ENCODE measurements at places on chromosomes 2 and 18. TPM values are rescaled to one million over a fixed set of nuclear protein-coding genes. Genes with fewer than 3 reads are reported as not detected.

DNA sequence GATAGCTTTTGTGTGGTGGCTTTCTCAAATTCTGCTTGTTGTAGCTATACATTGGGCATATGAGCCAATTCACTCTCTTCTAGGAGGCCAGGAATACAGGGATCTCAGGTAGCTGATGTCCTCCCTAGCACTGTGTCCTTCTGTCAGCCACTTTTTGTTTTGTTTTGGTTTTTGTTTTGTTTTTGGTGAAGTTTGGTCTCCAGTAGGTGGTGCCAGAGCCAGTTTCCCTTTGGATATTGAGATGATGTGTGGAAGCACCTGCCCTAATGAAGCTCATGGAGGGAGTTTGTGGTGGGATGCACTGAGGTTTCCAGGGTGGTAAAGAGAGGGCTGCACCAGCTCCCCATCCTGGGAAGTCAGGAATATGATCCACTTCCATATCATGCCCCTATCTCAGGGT lies 100.5 kb upstream of the VWC2L start:
- DNase-seq, result no peak

The CIDEA gene
- total RNA-seq, result 1.7 TPM

DNA sequence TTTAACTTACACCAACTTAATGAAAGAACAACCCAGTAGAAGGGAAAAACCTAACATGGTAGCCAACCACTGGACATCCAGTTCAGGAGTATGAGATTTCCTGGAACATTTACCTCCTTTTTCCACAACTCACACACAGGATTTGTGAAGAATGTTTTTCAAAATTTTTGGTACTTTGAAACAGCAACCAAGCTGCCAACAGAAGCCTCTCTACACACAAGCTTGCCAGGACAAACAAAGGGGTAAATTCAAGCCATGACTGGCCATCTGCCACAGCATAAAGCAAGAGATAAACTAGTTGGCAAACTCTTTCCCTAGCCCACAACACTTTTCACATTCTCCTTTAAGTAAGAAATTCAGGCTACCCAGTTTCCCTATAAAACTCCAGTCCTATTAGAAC lies 21.4 kb downstream of the MGAT4A start:
- DNase-seq, result no peak

GRCh38 chr2:138267902-138268254 lies 233.7 kb upstream of the SPOPL start:
- DNase-seq, result no peak

DNA sequence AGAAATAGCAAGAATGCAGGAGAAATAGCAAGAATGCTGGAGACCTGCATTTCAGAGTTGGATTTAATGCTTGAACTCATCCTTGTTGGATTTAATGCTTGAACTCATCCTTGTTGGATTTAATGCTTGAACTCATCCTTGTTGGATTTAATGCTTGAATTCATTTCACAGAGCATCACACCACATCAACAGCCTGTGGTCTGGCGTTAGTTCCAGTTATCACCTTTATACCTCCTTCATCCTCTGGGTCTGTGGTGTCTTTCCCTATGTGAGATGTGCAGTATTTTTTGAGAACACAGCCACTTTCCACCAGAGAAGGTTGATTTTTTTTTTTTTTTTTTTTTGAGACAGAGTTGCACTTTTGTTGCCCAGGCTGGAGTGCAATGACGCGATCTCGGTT lies 546.4 kb upstream of the SOX11 start:
- no peak for DNase-seq

The GRB14 gene
- 22.1 TPM for total RNA-seq

The SLC38A11 gene
- 0.84 TPM for total RNA-seq

GRCh38 chr2:21915201-21915600 lies 791.4 kb downstream of the TDRD15 start:
- no peak for DNase-seq

DNA sequence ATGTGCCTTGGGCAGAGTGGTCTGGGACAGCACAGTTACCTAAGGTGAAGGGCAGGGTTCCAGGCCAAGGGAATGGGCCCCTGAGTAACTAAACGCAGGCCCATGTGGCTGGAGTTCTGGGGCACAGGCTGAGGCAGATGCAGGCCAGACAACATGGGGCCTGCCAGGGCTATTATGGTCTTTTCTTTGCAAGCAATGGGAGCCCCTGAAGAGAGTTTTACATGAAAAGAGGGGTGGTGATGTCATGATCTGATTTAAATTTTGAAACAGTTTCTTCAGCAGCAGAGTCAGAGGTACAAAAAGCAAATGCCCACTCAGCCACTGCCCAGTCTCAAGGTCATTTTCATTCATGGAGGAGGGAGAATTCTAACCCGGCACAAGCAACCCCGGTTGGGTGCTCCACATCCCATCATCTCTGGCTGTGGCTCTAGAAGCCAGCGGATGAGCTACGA lies 5.6 kb downstream of the CHST10 start:
- DNase-seq, result no peak

DNA sequence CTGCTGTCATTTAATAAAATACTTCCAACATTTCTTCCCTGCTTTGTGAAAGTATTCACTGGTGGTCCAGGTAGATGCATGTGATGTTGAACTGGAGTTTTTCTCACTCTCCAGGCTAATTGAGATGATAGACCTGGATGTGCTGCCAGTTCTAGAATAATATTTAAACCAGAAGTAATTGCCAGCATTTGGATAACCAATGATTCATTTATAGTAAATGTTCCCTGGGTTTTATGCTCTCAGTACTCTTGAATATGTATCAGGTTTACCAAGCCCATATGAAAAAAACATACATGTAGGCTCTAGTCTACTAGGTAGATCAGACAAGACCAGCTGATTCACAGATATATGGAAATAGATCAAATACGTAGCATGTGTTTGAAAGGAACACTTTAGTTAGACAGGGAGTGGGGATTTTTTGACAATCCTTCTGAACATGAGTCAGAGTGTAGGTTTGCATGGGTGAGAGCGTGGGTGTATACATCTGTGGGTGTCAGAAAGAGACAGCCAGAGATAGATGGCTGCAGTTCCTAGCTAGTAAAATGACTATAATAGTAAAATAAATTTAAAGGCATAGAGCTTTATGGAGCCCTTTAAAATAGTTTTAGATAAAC lies 115.1 kb downstream of the NAB1 start:
- no peak for DNase-seq

DNA sequence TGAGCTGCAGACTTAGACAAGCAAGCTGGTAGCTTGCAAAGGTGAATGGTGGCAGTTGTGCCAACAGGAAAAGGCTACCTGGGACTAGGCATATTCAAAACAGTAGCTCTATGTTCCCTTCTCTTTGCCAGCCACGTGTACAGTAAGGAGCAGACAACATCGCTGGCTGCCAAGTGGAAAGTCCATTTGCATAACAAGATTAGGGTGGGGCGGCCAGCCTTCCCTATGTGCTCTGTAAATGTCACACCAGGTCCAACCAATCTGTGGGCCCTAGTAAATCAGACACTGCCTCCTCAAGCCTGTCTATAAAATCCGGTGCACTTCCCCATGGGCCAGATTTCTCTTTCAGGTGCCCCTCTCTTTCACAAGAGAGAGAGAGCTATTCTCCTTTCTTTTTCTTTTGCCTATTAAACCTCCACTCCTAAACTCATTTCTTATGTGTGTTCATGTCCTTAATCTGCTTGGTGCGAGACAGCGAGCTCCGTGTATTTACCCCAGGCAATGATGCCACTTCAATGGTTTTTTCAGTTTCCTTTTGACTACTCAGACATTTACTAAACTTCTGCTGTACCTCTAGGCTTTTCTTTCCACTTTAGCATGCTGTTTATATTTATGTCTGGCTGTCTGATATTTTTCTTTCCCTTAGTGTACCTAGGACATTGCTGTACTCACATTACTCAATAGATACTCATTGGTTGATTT lies 297.4 kb upstream of the GCFC2 start:
- peak; percentile 31 for DNase-seq

The EVX2 gene
- not detected for total RNA-seq

The BOLL gene
- total RNA-seq, result not detected

- DNase-seq, result peak; percentile 97
These were observed 1.8 kb upstream of the NFATC1 start for GRCh38 chr18:79393635-79394533.

GRCh38 chr2:105409717-105410116 lies 10.9 kb upstream of the FHL2 start:
- DNase-seq, result peak; percentile 73

GRCh38 chr2:2839782-2840531 lies 508.9 kb upstream of the MYT1L start:
- no peak for DNase-seq

DNA sequence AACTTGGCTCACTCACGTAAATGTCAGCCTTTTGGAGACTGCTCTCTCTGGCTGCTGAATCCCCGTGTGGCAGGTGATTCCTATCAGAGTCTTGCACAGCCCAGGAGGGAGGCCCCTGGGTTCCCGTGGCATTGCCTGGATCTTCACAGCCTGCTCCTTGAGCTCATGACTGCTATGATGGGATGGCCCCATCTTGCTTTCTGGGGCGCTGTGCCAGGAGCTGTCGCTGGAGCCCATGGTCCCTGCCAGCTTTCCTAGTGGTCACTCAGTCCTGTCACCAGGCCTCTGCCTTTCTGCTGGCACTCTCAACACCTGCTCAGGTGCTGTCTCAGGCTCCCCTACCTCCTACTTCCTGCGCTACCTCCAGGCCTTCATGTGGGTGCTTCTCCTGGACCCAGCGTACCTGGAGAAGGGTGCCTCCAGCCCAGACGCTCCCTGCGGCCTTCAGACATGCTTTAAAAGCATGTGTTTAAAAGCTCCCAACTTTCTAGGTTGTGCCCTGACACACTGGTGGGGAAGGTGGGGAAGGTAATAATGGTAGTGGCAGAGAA lies 110.1 kb downstream of the MCFD2 start:
- no peak for DNase-seq

GRCh38 chr2:9594366-9595054 lies 36.3 kb downstream of the YWHAQ start:
- DNase-seq, result no peak

GRCh38 chr18:38076346-38077070 lies 510.9 kb upstream of the CELF4 start:
- DNase-seq, result no peak

The PCARE gene
- 0.51 TPM for total RNA-seq

DNA sequence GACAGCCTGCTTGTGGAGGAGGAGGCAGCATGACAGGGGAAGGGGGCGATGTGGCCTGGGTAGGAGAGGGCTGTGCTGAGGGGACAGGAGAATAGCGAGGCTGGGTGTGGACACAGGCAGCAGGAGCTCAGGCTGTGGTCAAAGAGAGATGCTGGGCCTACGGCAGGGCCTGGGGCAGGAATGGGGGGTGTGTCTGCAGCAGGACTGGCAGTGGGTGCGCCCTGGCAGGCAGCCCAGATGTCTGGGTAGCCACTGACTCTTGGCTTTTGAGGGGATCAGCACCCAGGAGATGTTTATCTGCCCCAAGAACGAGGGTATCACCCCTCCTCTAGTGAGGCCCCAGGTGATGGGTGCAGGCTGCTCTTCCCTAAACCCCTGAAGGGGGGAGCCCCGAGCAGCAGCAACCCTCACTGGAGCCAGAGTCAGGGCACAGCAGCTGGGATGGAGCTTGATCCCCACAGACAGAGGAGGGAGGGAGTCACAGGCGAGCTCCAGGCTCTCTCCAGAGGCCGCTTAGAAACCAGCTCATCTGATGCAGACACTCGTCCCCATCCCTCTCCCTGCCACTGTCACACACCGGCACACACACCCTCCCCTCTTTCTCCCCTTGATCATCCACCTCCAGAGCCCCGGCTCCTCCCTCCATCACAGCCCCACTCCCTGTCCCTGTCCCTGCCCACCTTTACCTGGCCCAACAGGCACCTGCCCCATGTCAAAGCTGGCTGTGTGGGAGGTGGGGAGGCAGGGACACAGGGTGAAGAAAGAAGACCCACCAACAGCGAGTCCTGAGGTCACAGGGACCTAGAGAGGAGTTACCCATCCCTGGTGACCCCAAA lies 29.8 kb upstream of the TNS1 start:
- no peak for DNase-seq

DNA sequence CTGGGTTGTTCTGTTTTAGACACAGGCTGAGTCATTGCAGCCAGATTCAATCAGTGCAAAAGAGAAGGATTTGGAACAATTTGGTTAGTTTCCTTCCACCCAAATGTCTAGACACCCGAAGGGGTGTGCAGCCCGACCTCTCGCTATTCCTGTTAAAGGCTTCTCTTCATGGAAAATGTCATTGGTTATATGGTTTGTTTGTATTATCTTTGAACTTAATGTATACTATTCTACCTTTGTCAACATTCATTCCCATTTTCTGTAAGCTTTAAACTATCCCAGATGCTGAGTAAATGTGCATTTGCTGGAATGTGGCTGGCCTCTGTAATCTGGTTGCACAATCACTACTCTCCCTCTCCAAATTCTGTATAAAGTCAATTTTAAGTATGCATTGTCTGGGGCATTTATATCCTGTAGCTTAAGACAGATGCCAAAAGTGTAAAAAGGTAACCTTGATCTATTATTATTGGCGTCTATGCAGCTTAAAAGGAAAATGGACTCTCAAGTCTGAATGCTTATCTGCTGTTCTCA lies 80.4 kb upstream of the RND3 start:
- no peak for DNase-seq

GRCh38 chr2:234001380-234002160 lies 48.9 kb upstream of the SPP2 start:
- no peak for DNase-seq

DNA sequence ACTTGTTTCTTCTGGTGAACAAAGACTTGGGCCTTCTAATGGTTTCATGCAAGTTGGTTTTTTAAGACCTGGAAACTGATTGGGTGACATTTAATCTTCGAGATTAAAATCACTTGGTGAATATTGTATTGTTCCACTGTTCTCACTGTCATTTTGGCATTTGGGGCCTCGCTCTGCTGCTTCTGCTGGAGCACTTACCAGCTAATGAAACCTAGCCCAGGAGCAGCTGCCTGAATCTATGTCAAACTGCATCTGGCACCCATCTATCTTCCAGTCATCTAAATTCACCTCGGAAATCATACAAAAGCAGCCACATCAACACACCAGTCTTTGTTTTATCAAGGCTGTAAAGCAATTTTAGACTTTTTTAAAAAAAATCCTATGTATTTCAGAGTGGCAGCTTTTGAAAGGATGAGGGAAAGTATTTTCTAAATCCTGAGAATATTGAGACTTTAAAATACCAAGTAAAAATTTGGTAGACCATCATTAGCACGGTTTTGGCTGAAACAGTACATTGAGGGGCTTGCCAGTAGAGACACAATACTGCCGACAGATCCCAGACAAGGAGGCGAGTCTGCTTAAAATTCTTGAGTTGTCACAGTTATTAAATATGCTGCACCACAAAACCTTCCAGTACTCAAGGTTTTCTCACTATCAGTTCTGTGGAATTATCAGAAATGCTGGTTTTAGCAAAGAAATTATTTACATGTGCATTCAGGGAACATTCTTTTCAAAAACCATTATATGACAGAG lies 26.1 kb upstream of the SERTAD2 start:
- DNase-seq, result no peak

The KCNJ13 gene
- not detected for total RNA-seq

DNA sequence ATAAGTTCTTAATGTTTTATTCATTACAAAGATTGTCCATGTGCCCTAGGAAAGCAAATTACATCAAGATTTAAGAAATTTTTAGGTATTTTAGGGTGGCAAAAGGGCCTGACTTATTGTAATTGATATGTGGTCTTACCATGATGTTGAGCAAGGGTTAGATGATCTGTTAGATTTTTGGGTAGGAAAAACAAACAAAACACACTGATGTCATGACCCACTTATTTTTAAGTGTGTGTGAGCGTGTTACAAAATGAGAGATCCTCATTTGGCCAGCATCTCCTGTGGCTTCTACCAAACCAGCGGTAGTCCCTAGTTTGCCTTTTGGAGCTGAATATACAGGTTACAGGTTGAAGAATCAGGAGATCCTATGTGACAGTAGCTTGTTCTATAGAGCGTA lies 89.8 kb upstream of the ITGB6 start:
- no peak for DNase-seq

- DNase-seq, result no peak
These were observed 237.2 kb downstream of the TSN start for GRCh38 chr2:121992700-121993099.

The TWIST2 gene
- total RNA-seq, result 2.6 TPM
